ENCODE measurements at places on chromosomes 12 and 14. TPM values are rescaled to one million over a fixed set of nuclear protein-coding genes. Genes with fewer than 3 reads are reported as not detected.

BCL2L14 gene
- total RNA-seq = not detected

SLCO1B3 gene
- not detected for total RNA-seq

LAG3 gene
- not detected for total RNA-seq

CPNE6 gene
- total RNA-seq = not detected

POTEM gene
- total RNA-seq = not detected

COPS7A gene
- total RNA-seq = 35.9 TPM

TGM1 gene
- total RNA-seq = 0.05 TPM

GRIP1 gene
- total RNA-seq = 8.2 TPM

GABARAPL1 gene
- 36.8 TPM for total RNA-seq

CELA1 gene
- not detected for total RNA-seq

KRT78 gene
- total RNA-seq = not detected

WNT1 gene
- not detected for total RNA-seq

BATF gene
- not detected for total RNA-seq

GZMH gene
- not detected for total RNA-seq

All from SJCRH30 (cell line).